ENCODE measurements at places on chromosomes 6 and 20.

- DNase-seq, result no peak
These were observed 421.9 kb upstream of the KHDRBS2 start for GRCh38 chr6:62707914-62708313.

DNA sequence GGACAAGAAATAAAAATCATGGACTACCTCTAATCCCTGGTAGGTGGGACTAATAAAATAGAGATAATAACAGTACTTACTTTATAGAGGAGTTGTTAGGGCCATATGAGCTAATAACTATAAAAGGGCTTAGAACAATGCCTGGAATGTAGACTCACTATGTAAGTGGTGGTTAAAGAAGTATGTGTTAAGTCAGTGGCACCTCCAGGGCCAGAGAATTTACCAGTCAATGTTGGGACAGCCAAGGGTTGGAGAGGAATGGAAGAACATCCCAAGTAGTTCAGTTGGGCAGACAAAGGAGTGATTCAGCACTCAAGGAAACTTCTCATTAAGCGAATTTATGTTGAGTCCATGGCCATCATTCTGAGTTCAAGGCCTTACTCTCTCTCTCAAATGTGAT is 116.8 kb downstream of the OTOR start:
- DNase-seq, result no peak

- DNase-seq, result no peak
These were observed 1387.5 kb upstream of the EYS start for GRCh38 chr6:67094431-67094946.

- no peak for DNase-seq
These were observed 110.2 kb upstream of the RREB1 start for GRCh38 chr6:6997263-6998193.

- DNase-seq, result no peak
These were observed 16.7 kb downstream of the SCUBE3 start for GRCh38 chr6:35230498-35230897.

- no peak for DNase-seq
These were observed 744.1 kb downstream of the DHX35 start for GRCh38 chr20:39706184-39706663.

- DNase-seq, result peak; percentile 96
These were observed 3.6 kb downstream of the CCND3 start for GRCh38 chr6:41937861-41938574.

- no peak for DNase-seq
These were observed 163.4 kb upstream of the DEFB112 start for GRCh38 chr6:50213146-50213545.

DNA sequence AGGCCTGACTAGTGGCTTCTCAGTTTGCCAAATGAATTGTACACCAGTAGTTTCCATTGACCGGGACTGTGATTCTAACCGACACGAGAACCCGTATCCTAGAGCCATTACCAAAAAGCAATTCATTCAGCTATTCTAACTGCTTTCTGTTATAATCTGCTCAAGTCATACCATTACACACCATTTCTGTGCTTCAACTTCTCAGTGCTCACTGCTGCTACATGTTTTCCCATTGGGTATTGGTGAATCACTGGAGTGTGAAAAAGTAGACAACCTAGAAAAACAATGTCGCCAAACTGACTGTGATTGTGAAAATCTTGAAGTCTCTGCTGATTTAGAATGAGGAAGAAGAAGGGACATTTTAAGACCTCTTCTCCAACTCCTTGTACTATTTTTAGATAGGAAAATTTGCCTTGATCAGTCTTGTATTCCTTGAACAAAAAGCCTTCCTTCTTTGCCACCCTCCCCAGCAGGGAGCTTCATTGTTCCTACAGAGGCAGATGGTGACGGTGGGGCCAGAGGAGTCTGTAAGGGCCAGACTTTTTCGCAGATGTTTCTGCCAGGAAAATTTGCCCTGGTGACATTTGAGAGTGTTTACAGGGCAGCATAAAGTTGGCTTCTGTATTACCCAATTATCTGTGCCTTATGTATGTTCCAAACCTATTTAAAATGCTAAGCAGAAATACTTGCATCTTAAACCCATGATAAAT is 31.7 kb upstream of the MAP3K4 start:
- DNase-seq, result no peak

- peak; percentile 70 for DNase-seq
These were observed 184.4 kb downstream of the PRL start for GRCh38 chr6:22112461-22112860.

GRCh38 chr6:150037526-150038201 is 12.3 kb upstream of the RAET1L start:
- no peak for DNase-seq

DNA sequence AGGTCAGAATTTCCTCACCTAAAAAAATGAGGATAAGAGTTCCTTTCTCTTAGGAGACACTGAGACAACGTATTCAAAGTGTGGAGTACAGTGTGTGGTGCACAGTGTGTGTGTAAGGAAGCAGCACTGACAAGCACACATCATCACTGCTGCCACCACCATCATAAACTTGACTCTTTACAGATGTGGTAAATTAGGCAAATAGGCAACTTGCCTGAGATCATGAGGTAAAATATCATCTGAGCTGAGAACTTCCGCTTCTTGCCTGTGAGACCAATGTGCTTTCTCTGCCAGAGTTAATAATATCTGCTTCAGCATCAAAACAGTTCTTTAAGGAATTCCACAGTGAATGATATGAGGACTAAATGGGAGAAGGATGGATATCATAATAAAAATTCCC is 52.7 kb downstream of the LYRM4 start:
- DNase-seq, result no peak

- DNase-seq, result no peak
These were observed 170.1 kb upstream of the AKAP12 start for GRCh38 chr6:151069641-151070040.

DNA sequence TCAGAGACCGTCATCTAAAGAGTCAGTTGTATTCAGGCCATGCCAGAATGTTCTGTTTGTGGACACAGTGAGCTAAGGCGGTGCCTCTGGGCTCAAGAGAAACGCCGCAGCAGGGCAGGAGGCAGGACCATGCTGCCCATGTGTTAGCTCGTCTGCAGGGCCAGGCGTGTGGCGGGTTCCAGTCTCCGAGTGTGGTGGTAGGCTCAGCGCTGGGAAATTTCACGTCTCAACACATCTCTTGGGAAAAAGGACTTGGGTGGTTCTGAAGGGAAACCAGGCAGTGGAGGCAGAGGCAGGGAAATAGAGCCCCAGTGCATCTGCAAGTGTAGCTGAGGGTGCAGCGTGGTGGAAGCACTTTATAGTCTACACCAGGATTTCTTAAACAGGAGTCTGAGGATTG is 56.9 kb upstream of the TAGAP start:
- DNase-seq, result no peak

GRCh38 chr20:49247792-49248191 is 28.6 kb downstream of the DDX27 start:
- no peak for DNase-seq

DNA sequence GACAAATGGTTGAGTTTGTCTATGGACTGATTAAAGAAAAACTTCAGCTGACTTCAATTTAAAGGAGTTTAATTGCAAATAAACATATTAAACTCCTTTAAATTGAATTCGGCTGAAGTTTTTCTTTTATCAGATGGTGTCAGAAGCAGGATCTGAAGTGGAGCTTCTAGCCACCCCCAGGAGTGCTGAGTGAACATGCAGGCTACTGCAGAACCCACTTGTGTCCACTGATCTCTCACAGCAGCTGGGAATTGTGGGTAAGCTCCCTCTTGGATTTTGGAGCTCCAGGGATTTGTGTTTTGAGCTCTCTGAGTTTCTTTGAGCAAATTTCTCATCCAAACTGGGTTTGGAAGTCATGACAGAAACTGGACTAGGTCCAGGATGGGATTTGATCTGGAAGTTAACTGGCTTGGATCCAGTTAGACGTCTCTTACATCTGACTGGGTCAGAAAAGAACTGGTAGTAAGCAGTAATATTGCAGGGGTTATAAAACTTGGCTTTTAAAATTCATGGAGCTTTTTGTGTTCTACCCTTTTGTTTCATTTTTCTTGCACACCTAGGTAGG is 95.8 kb upstream of the UST start:
- DNase-seq, result no peak

DNA sequence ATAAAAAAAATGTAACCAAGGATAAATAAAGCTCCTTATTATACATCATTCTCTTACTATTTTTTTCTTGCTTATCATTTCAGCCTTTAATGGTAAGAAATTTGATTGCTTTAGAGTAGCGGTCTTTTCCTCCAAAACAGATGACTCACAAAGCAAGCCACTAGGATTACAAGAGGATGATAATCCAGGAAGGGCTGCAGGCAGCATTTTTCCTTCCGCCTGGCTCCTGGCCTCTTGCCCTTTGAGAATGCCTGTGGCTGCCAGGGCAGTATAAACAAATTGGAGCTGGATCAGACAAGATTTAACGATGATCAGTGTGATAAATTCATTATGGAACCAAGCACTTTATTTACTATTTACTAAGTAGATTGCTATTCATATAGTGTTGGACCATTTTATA is 9.7 kb upstream of the FBXL4 start:
- no peak for DNase-seq

DNA sequence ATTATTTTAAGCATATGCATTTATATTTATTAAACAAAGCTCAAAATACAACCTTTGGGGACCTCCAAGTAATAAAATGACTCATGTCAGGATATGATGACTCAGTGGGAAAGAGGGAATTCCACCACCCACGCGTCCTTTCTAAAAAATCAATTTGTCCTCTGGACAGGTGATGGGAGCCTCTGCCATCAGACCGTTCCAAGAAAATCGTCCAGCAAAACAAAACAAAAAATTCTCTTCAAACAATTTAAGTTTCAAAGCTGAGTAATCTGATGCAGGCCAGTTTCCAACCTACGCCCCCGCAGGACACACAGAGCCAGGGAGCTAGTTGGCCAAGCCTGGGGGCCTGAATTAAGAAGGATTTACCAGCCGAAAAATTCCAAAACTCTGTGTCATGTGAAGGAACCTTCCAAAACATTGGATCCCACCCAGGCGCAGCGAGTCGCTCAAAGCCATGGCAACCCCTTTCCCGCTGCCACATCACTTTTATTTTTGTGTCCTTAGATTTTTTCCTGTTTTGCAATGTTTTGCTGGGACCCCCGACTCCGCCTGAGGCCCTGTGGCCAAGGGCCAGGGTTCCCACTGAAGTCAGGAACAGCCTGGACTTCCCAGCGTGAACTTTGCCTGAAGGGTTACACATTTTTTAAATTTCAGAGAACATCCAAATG is 95.3 kb downstream of the NFATC2 start:
- DNase-seq, result no peak

DNA sequence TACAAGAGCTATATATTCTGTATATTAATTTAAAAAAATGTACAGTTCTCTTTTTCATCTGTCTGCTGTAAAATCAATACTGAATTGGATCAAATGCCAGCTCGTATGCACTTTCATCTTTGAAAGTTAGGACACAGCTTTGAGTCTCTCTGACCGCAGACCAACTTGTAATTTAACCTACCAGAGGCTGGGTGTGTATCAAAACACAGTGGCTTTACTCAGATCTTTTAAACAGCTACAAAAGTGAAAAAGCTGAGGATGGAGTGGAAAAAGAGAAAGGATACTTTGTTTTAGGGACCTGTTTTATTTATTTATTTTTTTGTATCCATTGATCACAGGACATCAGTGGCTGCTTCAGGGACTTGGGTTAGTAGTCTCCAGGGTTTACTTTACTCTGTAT is 44.1 kb downstream of the KIAA0408 start:
- DNase-seq, result no peak

DNA sequence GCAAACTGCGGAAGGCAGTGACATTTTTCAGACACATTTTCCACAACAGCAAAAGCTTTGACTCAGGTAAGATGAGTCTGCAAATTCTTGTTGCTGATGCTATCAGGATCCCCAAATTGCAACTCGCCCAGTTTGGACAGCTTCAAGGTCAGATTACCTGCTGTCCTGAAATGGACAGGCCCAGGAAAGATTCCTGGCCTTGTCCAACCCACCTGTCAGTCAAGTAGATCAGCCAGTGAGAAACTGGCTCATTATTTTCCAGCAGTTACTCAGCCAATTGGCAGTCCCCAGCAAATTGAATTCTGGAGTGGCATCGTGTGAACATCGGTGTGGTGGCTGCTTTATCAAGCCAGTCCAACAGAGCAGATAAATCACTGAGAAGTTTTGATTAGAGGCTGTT is 84.5 kb upstream of the SNAP25 start:
- no peak for DNase-seq

DNA sequence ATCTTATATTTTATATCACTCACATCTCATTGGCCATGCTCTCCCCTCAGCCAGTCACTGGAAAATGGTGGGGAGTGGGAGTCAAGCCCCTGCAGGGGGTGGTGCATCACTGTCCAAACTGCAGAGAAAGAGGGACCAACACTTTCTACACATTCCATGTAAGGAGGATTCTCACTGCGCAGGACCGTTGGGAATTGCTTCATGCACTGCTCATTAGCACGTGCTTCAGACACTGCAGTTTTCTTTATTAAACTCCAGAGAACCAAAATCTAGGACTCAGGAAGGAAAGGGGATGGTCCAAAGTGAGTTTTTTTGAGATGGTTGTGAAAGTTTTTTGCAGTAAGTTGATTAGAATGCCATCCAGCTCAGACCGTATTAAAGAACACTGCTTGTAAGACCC is 269.8 kb downstream of the FARS2 start:
- no peak for DNase-seq

GRCh38 chr6:124055963-124056362 is 252.3 kb downstream of the NKAIN2 start:
- no peak for DNase-seq

DNA sequence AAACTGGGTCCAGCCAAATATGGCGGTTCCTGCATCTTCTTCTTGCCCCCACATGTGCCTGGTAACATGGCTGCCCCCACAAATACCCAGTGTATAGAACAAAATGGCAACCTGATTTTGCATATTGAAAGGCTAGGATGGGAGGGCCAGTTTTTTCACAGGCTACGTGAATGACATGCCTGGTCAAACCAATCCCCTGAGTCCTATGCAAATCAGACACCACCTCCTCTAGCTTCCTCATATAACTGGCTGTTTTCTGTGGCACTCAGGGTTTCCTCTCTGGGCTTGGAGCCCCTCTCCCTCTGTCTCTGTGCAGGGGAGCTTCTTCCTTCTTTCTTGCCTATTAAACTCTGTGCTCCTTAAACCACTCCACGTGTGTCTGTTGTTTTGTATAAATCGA is 372.1 kb downstream of the KIF16B start:
- no peak for DNase-seq

DNA sequence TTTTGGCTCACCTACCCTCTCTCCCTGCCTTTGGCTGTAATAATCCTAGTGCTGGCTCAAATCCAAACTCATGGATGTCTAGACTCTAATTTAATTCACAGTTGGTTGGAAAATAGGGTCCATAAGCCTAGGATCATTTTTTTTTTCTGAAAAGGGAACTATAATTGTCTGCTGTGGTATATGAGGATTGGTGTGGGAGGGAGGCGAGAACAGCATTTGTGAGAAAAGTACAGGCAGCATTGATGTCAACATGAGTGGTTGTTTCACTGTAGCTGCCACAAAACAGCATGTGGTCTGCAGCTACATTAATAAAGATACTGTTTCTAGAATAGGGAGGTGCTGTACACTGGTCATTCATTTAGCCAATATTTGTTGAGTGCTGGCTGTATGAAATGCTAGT is 18.6 kb upstream of the POLR1H start:
- DNase-seq, result peak; percentile 29

DNA sequence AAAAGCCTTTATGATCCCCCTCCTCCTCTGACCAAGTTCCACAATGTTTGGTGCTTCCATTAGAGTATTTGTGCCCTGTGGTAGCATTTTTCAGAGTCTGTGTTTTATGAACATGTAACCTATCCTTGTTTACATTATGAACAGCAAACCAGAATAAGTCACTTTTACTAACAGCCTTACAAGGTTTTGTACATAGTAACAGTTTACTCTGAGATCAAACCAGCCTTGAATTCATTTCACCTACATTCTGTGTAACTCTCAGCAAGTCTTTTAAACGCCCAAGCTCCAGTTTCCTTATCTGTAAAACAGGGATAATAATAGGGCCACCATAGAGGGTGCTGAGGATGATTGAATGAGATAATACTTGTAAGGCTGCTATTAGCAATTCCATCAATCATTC is 175.0 kb downstream of the PHACTR1 start:
- DNase-seq, result no peak
